ENCODE measurements at places on chromosomes 2 and 18.

- ATAC-seq = no peak
Measured at GRCh38 chr2:159605441-159606178, 10.7 kb downstream of the BAZ2B start.

GRCh38 chr2:120740375-120740764 is 4.7 kb downstream of the GLI2 start:
- no peak for ATAC-seq

DNA sequence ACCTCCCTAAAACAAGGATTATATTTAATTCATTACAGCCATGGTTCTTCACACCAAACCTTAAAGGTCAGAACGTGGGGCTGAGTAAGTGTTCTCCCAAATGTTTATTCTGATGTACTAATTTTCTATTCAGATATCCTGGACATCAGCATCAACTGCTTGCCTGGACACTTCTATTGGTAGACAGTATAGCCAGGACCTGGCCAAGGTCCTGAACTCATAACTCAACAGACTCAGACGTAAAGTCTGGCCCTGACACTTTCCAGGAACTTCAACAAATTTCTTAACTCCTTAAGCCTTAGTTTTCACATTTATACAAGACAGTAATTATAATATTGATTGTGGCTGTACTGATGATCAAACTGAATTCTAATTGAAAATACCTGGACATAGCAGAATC is 89.1 kb downstream of the AKAIN1 start:
- no peak for ATAC-seq

- ATAC-seq = no peak
Measured at GRCh38 chr18:40469851-40470250, 1485.2 kb upstream of the PIK3C3 start.

DNA sequence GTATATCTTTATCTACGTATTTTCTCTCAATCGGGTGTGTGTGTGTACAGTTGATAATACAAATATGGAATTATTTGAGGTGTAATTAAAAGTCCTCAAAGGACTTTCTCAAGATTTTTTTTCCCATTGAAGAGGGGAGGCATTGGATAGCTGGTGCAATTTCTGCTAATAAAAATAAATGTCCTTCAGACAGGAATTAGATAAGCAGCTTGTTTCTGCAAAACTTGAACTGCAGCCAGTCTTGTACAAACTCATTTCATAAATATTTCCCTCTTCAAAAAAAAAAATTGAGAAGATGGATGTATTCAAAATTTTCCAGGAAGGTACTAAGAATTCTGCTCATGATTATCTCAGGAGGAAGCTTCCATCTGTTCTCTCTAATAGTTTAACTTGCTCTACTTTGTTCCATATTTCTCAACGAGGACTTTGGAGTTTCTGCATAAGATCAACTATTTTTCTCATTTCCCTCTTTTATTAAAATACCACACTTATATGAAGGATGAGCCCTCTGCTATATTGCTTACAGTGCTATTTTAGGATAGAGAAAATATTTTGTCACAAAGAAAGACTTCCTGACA is 33.0 kb upstream of the GLS start:
- no peak for ATAC-seq

GRCh38 chr2:174997110-174997509 is 8.1 kb downstream of the CHN1 start:
- ATAC-seq = no peak

Data from activated T-helper 17 cell treated with anti-CD3 and anti-CD28 coated beads, Interleukin-2, amount 50 U/mL, for 72 hours (primary cell).